ENCODE measurements at places on chromosomes 16 and 17.

DNA sequence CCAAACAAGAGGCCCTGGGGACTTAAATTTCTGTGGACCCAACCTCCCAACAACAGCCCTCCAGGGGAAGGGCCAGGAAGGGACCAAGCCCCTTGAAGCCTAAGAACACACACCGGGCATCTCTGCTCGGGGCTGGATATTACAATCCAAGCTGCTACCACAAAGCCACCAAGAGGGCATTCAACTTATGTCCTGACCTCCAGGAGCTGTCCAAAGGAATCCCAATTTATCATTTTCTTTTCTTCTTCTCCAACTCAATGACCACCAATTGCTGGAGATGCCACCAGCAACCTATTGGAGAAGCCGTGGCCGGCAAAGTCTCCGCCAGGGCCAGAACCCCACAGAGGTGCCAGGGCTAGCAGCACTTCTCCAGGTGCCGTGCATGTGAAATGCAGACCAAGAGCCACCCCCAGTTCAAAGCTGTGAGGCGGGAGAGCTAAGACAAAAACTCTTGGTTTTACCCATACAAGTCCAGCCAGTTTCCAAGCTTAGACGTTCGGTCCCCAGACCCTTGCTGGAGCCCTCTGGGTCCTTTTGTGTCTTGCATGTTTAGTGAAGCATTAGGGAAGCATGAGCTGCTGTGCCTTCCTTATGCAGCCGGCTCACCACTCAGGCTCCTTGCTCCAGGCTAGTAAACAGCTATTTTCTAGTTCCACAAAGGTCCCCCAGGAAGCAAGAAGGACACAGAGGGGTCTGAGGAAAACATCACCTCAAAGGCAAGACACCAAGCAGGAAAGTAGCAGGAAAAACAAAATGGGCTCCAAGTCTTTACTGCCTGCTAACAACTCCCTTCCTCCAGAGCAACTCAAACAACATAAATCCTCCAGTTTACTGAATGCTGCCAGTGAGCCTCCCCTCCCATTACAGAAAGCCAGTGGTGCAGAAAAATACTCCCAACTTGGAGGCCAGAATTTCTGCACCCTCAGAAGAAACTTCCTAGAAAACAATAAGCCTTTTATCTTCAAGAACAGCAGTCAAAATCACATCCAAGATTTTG, 3.2 kb downstream of the PITPNA start:
- peaks cover 59% of the 10 kb centered on the region for H3K4me1 ChIP-seq
- peaks cover 21% of the 10 kb centered on the region for H3K36me3 ChIP-seq
- H3K27me3 ChIP-seq: no peaks in the 10 kb centered on the region
- DNase-seq: no peak

DNA sequence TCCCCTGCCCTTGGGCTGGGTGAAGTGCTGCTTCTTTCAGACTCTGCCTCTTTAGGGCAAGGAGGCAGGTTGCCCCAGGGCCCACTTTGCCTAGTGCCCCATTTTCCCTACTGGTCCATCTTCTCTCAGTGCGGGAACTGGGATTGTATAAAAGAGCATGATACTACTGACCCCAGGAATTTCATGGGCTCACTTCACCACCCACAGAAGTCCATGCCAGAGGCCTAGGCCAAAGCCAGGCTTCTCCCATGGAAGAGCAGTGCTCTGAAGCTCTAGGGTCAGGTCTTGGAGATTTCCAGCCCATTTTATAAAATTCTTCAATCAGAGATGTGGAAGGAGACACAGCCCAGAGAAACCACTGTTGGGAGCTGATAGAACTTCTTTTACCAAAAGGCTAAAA, 5.7 kb downstream of the CACNG1 start:
- H3K36me3 ChIP-seq: peaks cover 5% of the 10 kb centered on the region
- no peak overlapping the region for H3K27ac ChIP-seq
- no peak for DNase-seq
- no peaks in the 10 kb centered on the region for H3K27me3 ChIP-seq
- no peak overlapping the region for H3K4me3 ChIP-seq

- peaks cover 1% of the 10 kb centered on the region for H3K36me3 ChIP-seq
- peak overlapping the region; percentile 92 for H3K27ac ChIP-seq
- no peaks in the 10 kb centered on the region for H3K27me3 ChIP-seq
- H3K4me1 ChIP-seq: peaks cover 29% of the 10 kb centered on the region
- DNase-seq: no peak
Observed at GRCh38 chr17:75570034-75570676, 17.4 kb upstream of the MYO15B start.

DNA sequence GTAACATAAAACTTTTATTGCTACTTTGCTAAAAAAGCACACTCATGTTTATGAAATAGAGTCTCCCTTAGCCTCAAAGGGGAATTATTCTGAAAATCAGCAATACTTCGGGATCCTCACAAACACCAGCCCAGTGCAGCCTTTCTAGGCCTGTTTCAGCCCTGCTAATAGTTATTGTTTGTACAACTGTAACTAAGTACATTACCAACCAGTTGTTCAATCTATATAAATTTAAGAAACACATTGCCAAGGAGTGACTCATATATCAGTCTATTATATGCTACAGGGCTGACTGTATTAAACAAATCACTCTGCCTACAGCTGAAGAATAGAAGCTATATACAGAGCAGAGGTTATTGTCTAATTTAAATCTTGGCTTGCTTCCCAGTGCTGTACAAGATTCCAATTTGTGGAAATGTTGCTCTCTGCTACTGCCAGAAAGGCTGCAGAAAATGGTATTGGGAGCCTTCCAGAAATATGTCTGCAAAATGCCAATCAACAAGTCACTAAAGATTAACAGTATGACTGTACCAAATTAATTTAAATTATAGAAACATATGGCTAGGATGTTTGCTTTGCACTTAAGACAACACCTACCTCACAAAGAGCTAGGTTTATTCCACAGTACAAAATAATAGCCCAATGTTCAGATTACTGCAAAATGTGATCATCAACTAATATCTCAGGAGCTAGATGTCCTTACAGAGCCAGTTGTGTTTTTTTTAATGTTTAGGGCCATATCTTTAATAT, 49.7 kb downstream of the TOX3 start:
- H3K27ac ChIP-seq: no peak overlapping the region
- no peak overlapping the region for H3K4me3 ChIP-seq
- DNase-seq: no peak
- no peaks in the 10 kb centered on the region for H3K27me3 ChIP-seq
